ENCODE measurements at places on chromosomes 4 and X. TPM values are rescaled to one million over a fixed set of nuclear protein-coding genes. Genes with fewer than 3 reads are reported as not detected.

GRCh38 chr4:25911356-25911755 is 2.7 kb upstream of the SMIM20 start:
- DNase-seq, result no peak

GRCh38 chr4:128525992-128526630 is 238.5 kb upstream of the PGRMC2 start:
- no peak for DNase-seq

DNA sequence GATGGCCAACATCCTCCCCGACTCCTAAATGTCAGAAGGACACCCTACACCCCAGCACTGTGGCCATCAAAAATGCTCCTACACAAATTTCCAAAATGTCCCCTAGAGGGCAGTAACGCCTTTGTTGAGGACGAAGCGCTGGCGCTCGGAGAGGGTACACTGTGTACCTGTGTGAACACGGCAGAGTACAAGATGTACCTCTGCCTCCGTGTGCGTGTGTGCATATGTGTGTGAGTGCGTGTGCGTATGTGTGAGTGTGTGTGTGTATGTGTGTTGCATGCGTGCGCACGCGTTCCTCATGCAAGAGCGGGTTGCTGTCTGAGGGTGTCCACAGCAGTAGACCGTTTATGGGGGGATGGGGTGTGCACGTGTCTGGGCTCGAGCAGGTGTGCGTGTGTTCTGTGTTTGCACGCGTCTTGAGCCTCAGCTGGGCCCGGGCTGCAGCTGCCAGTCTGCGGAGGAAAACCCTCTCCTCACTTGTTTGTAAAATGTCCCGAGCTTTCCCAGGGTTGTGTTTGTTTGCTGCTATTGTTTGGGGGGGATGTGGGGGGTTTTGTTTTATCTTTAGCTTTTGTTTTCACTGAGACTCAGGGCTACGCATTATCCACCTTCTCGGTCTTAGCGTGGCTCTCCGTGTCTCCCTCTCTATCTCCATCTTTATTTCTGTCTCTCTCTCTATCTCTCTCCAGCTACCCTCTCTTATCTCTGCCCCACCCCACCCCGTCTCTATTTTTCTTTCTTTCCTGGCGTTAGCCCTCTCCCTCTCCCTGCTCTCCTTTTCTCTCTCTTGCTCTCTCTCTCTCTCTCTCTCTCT is 10.4 kb upstream of the TSPYL2 start:
- DNase-seq, result peak; percentile 76

DNA sequence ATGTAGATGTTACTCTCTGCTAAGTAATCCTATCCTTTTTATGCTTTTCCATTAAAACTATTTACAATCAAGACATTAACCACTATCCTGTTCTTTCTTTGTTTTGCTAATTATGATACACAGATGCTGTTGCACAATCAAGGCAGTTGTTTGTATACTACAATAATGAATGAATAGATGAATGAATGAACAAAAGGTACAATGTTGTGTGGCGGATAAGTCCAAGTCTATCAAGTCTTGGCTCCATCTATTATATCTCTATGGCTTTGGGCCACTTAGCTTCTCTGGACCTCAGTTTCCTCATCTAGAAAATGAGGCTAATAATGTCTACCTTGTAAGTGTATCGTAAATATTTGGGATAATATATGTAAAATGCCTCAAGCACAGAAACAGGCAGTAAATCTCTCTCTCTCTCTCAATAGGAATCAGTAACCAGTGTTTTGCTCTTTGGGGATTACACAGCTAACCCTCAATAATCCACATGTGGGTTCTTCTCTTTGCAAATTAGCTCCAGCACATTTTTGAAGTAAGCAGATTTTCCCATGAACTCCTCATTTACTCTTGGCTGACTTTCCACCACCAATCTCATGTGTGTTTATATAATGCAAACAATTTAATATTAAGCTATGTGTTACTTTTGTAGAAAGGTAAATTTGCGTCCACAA is 27.8 kb upstream of the TSPAN5 start:
- DNase-seq, result no peak

GRCh38 chrX:112614640-112615039 is 65.1 kb downstream of the LHFPL1 start:
- DNase-seq, result no peak

DNA sequence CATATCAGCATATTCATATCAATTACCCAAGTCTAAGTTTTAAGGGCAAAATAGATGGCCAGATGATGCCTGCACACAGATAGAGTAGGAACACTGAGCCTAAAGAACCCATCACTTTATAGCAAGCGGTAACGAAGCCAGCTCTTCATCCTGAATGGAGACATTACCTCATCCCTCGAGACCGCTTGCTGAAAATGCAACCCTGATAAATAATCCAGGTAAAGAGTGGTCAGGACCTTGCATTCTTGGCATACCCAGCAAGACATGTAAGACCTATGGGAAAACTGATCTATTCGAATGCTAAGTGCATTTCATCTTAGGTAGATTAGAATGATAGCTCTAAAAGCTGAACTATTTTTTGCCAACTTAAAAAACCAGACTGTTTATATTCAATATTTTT is 25.3 kb downstream of the DCHS2 start:
- DNase-seq, result no peak

- DNase-seq, result no peak
Observed at GRCh38 chrX:6446582-6446981, 88.3 kb downstream of the VCX3A start.

DNA sequence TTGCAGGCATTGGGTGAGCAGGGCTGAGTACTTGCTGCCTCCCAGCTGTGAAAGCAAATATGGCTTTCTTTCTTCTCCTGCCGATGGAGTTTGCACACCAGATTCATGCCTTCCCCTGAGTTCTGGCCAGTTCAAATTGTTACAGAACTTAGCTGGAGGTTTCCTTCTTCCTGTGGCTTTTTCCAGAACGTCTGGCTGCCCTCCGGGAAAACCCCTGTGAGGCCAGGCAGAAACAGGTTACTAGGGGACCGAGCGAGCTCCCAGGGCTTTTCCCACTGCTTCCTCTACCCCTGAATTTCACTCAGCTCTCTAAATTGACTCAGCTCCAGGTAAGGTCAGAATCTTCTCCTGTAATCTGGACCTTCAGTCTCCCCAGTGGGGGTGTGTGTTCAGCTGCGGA is 482.4 kb downstream of the C4orf33 start:
- no peak for DNase-seq

- no peak for DNase-seq
Observed at GRCh38 chr4:13944095-13944511, 316.6 kb upstream of the BOD1L1 start.

DNA sequence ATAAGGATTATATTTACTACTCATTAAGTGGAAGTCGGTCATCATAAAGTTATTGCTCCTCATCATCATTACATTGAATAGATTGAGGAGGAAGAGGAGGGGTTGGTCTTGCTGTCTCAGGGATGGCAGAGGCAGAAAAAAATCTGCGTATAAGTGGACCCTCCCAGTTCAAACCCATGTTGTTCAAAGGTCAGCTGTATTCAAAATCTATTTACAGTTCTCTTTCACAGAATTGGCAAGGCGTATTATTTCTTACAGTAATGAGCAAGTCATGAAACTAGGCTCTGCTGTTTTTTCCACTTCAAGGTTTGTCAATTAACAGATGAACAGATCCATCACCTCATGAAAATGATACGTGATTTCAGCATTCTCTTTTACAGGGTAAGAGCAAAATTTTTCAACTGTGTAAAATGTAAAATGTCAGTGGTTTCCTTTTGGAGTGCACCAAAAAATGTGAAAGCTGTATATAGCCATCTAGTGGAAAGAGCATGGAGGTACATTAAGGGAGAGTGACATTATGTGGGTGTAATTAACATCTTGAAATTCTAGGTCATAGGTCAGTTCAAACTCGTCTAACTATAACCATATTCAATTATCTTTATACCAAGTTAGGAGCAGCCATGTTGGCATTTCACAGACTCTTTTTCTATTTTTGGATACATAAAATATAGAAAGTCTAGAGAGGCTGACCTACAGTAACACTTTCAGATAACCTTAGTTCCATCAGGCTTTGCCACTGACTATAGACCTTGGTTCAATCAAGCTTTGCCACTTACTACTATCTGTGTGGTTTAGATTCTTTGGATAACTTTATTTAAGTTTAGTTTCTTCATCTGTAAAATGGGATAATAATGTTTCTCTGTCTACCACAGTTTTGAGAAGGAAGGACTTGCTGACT is 30.1 kb downstream of the NEIL3 start:
- no peak for DNase-seq

DNA sequence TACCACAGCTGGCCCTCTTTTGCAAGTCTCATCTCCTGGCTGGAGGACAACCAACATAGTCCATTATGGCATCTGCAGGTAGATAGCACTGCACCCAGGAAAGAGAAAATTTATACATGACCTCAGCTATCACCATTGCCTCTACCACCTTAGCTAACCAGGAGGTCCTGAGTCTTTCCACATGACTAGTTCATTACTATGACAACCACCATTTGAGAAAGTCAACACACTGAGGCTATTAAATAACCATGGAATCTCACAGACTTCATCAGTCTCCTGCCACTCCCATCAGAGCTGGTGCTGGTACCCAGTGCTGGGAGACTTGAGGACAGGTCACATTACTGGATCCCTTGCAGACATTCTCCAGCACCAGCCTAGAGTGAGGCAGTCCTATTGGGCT is 285.9 kb downstream of the GBA3 start:
- DNase-seq, result no peak

DNA sequence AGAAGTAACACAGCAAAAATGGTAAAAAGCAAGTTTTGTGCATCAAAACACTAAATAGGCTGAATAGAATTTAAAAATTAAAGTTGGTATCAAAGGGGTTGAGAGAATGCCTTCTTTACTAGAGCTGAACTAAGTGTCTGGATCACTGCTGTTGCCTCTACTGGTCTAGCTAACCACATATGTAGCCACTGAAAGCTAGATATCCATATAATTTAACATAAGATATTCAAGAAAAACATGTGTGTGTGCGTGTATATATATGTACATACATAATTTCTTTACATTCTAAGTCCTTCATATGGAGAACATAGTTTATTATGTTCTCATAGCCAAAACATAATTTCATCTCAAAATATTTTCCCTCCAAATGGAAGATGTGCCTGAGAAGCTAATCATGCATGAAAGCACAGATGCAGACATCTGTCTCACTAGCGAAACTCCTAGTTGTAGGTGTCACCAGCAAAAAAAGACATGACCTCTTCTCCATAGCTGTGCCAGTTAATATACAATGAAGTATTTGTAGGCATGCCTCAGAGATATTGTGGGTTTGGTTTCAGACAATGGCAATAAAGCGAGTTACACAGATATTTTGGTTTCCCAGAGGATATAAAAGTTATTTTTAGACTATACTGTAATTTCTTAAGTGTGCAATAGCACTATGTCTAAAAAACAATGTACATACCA is 47.3 kb downstream of the PDE5A start:
- no peak for DNase-seq

DNA sequence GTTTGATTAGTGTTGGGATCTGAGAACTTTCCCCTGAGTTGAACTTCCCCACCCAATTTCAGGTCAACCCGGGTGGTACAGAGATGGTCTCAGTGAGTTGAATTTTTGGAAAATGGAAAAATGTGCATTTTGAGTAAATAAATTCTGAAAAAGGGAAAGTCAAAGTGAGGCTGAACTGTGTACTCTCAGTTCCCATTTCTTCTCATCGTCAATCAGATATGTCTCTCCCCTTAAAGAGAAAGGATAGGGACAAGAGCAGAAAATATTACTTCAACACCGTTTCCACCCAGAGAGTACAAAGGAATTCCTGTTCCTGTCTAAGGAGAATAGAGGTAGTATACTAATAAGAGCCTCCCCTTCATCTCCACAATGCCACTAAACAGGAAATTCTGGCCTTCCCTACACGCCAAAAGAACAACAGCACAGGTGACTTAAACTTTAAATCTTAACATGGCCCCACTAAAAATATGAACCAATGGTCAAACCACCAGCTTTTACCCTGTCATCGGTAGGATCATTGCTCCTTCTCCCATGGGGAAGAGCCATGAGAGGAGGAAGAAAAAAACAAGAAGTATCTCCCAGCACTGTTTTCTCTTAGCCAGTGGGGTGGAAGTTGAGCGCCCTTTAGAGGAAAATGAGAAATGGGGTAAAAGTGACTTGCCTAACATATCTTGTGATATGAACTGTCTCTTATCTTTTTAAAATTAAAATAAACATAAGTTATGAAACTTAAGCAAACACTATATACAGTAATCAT is 30.3 kb downstream of the BMP3 start:
- DNase-seq, result no peak

- no peak for DNase-seq
Observed at GRCh38 chr4:53541577-53542206, 49.6 kb downstream of the LNX1 start.

DNA sequence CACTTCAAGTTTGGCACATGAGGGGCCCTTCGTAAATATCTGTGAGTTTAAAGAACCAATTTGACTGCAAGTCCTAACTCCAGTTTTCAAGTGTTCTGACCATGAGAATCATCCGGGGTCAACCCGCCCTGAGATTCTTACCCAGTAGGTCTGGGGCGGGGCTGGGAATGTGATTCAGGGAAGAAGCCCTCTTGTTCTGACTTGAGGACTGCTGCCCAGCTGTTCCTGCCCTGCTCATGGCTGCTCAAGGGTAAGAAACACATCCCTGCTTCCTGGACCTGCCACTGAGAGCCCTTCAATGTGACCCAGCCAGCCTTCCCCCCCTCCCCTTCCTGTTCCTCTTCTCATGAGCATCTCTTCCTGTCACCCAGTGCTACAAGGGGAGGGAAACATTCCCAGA is 92.7 kb upstream of the PGRMC2 start:
- DNase-seq, result no peak

DNA sequence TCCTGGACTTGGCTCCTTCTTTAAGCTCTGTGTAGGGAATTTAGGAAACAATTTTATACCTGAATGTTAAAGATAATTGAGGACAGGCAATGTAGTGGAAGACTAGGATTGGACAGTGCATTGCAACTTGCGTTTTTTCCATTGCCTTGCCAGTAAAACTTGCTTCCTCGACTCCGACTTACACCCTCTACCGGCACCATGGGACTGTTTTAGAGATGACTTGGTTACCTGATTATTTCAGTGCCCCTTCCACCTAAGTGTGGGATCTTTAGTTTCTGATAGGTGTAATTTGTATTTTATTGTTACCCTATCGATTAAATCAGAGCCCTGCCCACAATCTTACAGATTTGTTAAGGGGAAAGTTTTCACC is 1.2 kb downstream of the PRPS1 start:
- no peak for DNase-seq

DNA sequence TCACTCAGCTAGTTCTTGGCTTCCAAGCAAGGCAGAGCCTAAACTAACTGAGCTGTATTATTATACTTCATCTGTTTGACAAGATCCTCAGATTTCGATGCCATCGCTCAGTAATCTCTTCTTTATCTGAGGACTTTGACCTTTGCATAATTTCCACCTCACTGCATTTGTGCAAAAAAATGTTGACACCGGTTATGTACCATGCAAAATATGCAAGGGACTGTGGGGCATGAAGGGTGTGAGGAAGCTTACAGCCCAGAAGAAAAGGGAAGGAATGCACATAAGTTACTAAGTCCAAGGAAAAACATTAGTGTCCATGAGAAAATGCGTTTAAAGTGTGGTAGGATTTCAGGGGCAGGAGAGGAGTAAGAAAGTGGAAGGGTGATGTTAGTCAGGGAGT is 295.4 kb downstream of the PACRGL start:
- no peak for DNase-seq

- DNase-seq, result no peak
Observed at GRCh38 chr4:46909078-46909477, at the start of gene COX7B2. COX7B2 (minus strand) TSS chr4:46909245; CDS start chr4:46735192, 174,053 bp downstream.

- DNase-seq, result no peak
Observed at GRCh38 chrX:11949291-11949690, 189.0 kb upstream of the FRMPD4 start.

The CRLF2 gene
- not detected for total RNA-seq

The CT45A1 gene
- not detected for total RNA-seq

The SSX3 gene
- total RNA-seq, result not detected

The VSIG4 gene
- total RNA-seq, result 42.9 TPM

The ALB gene
- not detected for total RNA-seq

The ARFIP1 gene
- total RNA-seq, result 39.0 TPM

The FABP2 gene
- total RNA-seq, result 130 TPM

The EDNRA gene
- total RNA-seq, result 0.38 TPM
